Fibroblast of skin of scalp (primary cell): ENCODE measurements at places on chromosomes 4 and X.
A peak's percentile ranks its signal among the peaks of the same experiment; 100 is the strongest.

GRCh38 chrX:108313669-108314068 is 124.6 kb downstream of the COL4A6 start:
- peak; percentile 19 for DNase-seq

DNA sequence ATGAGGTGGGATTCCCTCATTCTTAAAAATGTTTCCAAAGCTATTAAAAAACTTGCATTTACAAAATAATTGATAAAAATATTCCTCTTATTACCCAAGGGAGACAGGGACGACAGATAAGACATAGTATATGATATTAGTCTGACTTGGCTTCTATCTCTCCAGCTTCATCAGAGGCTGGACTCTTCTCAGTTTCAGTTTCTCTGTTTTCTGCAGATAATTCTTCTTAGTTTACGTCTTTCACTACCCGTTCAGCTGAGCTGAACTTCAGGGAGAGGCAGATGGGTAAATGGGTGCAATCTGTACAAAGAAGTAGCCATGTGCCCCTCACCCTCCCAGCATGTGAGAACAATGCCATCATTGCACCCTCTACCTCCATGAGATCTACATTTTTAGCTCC is 214.0 kb upstream of the SLIT2 start:
- no peak for DNase-seq

- no peak for DNase-seq
Observed at GRCh38 chr4:79048878-79049277, 109.6 kb upstream of the PAQR3 start.

GRCh38 chr4:18882468-18882867 is 860.9 kb upstream of the LCORL start:
- DNase-seq: peak; percentile 84

DNA sequence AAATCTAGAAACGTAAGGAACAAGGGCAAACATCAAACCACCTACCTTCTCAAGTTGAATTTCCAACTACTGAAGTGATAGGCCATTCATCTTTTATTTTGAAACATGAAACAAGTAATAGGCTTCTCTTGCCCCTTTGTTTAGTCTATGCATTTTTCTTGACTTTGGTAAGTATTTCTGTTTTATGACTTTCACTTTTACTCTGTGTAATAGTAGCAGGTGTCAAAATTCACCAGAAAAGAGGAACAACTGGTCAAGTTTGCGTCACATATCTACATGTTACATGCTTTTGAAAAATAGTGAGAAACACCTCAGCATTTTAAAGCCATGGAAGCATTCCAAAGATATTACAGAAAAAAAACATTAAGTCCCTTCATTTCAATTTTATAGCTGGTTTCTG is 157.1 kb upstream of the FTHL17 start:
- DNase-seq: no peak

- no peak for DNase-seq
Observed at GRCh38 chr4:90112715-90113114, 14.5 kb upstream of the CCSER1 start.
